ENCODE measurements at places on chromosomes 2 and 18.

GRCh38 chr2:235027558-235028214 is 75.9 kb downstream of the SH3BP4 start:
- no peak for DNase-seq

- DNase-seq: no peak
Observed at GRCh38 chr18:30192216-30192615, 850.3 kb downstream of the DSC3 start.

DNA sequence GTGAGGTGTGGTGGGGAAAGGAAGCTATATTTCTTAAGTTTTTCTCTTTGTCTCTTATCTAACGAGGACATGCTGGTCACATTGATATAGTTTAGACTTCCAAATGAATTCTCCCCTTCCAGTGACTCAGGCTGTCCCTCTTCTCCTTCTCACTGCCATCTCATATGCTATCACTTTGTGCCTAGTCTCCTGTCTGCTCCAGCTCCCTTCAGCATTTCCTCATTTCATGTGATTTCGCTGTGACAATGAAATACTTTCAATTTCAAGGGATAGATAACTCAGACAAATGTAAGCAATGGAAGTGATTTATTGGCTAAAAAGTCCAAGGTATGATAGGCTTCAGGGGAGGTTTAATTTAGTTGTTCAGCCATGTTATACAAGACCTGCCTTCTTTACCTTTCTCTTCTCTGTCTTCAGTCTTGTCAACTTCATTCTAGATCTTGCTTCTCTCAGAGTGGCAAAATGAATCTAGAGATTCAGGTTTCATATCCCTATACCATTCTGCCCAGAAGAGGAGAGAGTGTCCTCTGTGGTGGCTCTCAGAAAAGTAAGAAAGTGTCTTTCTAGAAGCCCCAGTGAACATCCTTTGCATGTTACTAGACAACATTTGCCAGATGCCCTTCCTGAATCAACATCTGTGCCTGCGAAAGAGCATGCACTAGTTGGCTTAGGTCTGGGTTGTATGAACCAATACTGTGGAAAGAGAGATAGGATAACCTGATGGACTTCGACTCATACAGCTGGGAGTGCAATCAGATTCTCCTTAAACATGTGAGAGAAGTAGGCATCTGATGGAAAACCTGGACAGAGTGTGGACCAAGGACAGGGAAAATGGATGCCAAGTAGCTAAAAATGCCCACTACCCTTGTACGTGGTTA is 29.9 kb upstream of the GPR155 start:
- DNase-seq: no peak

- DNase-seq: no peak
Observed at GRCh38 chr2:32485399-32485798, 128.6 kb downstream of the BIRC6 start.

GRCh38 chr2:54456362-54456611 is 160 bp downstream of the SPTBN1 start:
- no peak for DNase-seq

GRCh38 chr18:9055626-9056025 is 46.9 kb upstream of the NDUFV2 start:
- DNase-seq: no peak

GRCh38 chr18:50642439-50642838 is 82.6 kb downstream of the MAPK4 start:
- DNase-seq: no peak

- peak; percentile 7 for DNase-seq
Observed at GRCh38 chr2:192195548-192196418, 1.1 kb upstream of the TMEFF2 start.

GRCh38 chr2:226803410-226803809 is 3.8 kb upstream of the IRS1 start:
- DNase-seq: no peak

DNA sequence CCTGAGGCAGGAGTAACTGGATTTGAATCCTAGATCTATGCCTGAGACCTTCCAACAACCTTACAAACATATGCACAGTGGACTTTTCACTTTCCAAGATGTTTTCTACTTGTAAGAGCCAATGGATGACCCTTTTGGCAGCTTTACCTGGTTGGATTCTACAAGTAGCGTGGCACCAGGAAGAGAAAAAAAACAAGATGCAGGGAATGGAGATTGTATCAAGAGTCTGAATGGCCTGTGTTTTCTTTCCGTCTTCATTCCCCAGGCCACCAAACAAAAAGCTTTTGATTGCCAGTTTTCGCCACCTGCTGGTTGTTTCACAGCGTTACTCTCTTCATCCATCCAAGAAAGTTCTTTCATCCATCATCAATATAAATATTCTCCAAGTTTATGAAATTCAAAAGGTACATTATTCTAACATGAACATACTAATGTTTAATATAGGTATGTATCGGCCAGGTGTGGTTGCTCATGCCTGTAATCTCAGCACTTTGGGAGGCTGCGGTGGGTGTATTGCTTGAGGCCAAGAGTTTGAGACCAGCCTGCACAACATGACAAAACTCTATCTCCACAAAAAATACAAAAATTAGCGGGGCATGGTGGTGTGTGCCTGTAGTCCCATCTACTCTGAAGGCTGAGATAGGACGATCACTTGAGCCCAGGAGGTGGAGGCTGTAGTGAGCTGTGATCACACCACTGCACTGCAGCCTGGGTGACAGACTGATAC is 3.5 kb upstream of the BCL2 start:
- DNase-seq: no peak

GRCh38 chr2:102841107-102841840 is 79.4 kb downstream of the TMEM182 start:
- peak; percentile 33 for DNase-seq

DNA sequence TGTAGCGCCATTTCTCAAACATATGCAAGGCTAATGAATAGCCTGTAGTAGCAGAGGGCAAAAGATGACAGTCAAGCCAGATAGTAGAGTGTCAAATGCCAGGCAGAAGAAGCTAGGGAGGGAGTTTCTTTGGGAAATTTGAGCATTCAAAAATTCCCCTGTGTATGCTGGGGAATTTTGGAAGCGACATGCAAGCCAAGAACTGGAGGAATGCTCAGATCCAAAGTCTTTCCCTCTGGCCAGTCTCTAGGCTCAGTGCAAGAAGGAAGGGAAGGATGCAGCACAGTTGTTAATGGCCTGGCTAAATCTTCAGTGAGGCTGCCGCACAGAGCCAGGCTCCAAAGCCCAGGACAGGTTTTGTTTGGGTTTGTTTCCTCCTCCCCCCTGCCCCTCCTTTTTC is 59.9 kb downstream of the ATP9B start:
- DNase-seq: no peak

DNA sequence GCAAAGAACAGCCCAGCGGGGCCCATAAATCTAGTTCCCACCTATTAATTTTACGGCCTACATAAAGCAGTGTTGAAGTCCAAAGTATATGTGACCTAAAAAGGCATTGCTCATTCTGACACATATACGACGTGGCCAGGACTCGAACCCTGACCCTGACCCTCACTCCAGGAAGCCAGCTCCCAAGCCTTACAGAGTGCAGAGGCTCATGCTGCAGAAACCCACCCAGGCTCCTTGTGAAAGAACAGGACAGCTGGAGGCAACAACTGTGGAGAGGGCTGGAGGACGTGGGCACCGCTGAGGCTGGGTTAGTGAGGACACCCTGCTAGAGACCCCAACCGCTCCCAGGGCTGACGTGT is 221.6 kb downstream of the CYP26B1 start:
- no peak for DNase-seq

- no peak for DNase-seq
Observed at GRCh38 chr2:79903222-79904000, 390.6 kb downstream of the CTNNA2 start.

DNA sequence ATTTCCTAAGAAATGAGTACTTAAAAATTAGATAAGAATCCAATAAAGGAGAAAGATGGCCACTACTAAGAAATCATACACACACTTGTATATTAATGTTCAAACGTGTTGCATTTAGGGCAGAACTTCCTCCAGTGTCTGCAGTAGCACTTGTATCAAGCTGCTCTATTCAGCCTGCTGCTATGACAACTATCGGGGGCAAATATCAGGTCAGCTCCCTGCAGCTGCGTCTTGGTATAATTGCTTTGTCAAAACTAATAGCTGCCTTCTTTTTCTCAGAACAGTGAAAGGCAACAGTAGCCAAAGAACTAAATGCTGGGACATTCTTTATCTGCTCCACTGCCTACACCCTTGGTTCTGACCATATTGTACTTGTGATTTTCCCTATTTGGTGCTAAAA is 300.7 kb downstream of the NOL4 start:
- no peak for DNase-seq

- DNase-seq: no peak
Observed at GRCh38 chr2:177383935-177384334, 8.6 kb upstream of the AGPS start.

- no peak for DNase-seq
Observed at GRCh38 chr2:52597346-52597745, 1170.3 kb upstream of the CHAC2 start.

DNA sequence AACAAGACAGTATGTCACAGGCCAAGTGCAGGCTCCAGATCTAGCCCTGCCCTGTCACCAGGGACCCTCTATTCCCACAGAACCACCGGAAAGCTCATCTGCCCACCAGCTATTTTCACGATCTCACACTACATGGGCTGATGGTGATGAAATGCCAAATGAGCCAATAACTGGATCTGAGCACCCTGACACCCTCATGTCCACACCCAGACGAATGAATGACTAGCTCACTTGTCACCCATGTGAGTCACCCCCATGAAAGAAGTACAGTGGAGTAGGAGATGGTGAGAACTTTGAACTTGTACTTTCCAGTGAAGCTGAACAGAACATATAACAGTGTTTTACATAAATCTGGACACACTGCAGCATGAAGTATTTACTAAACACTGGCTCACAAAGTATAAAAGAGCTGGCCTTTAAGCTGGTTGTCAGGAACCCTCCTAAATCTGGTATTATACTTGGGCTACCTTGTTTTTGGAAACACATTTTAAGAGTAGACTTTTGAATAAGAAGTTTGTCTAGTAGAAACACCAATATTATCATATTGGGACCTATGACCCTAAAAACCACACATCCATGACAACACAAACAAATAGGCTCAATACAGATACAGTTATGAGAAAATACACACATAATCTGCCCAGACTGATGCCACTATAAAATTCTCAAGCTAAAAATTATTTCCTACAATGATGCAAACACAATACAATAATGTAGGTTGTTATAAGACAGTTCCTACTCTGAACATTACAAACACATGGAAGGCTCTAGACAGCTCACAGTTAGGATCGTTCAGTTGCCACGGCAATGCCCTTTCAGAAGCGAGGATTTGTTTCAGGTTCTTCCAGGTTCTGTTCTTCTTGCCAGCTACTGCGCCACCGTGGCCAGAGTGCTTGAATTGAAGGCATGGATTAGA is 19.0 kb downstream of the INO80C start:
- peak; percentile 48 for DNase-seq

- DNase-seq: no peak
Observed at GRCh38 chr2:181440344-181440743, 16.8 kb upstream of the ITGA4 start.

GRCh38 chr2:29390136-29390535 is 274.9 kb downstream of the CLIP4 start:
- no peak for DNase-seq

GRCh38 chr18:35703043-35703688 is 121.6 kb downstream of the GALNT1 start:
- no peak for DNase-seq

- DNase-seq: no peak
Observed at GRCh38 chr2:7265286-7265685, 348.1 kb downstream of the RNF144A start.

DNA sequence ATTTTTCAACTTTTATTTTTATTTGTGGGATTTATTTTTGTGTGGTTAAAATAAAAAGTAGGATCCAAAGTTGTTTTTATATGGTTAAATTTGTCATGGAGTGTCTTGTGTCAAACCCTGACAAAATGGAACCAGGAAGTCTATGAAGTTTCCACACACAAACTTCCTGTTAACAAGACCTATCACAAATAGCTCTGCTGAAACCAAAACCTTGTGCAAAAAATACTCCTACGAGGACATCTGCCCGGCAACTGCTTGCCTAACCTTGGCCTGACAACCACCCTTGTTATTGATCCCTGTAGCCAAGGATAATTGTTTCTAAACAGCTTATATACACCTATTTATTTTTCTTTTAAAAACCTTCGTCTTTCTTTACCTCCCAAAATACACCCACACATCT is 389.6 kb downstream of the TRIB2 start:
- DNase-seq: no peak

- DNase-seq: no peak
Observed at GRCh38 chr2:64322433-64322832, 131.5 kb upstream of the LGALSL start.

DNA sequence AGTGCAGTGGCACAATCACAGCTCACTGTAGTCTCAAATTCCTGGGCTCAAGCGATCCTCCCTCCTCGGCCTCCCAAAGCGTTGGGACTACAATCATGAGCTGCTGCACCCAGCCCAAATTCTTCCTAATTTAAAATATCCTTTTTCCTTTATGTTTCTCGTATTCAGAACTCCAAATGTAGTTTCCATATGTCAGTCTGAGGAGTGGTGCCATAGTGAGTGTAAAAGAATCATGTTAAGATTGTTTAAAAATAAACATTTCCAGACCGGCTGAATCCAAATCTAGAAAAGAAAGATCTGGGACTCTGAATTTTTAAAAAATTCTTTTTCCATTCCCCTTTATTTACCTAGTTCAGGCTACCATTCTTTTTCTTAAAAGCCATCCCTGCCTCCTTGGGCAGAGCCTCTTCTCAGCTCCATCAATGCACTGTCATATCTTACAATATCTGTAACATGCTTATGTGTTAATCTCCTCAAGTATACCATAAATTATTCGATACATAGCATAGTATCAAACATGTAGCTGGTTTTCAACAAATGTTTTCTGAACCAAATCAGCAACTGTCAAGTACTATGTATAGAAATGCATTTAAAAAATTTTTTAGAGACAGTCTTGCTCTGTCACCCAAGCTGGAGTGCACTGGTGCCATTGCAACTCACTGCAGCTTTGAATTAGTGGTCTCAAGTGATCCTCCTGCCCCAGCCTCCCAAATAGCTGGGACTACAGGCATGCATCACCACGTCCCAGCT is 31.3 kb downstream of the PTPN2 start:
- DNase-seq: no peak

DNA sequence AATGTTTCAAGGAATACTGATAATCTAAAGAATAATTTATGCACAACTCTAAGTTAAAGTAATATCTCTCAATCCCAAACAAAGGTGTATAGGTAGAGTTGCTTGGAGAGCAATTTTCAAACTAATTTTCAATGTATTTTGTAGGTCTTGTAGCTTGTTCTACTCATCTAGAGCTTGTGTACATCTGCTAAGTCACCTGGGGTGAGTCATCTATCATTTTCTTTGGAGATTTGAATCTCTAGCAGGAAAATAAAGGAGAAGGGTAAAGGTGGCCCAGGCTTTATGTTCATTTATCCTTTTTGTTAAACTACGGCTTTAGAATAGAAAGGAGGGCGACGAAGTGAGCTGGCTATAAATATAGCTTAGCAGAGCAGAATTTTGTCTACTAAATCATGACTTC is 76.8 kb upstream of the THUMPD2 start:
- DNase-seq: no peak

DNA sequence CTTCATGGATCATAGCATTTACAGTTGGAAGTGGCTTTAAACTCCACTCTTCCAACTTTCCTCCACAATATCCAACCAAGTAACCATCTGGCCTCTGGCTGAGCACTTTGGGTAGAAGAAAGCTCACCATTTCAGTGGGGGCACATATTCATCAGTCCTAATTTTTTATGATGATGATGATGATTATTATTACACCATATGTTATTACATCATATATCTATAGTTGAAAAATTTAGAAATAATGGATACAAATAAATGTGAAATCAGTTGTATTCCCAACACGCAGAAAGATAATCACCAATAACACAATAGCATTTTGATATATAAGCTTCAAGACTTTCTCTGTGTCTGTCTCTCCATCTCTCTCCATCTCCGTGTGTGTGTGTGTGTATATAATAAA is 26.6 kb upstream of the ZCCHC2 start:
- no peak for DNase-seq
